Motor neuron (in vitro differentiated cells): ENCODE measurements at places on chromosomes 11 and 22. TPM values are rescaled to one million over a fixed set of nuclear protein-coding genes. Genes with fewer than 3 reads are reported as not detected.
A peak's percentile ranks its signal among the peaks of the same experiment; 100 is the strongest.

GRCh38 chr22:19663286-19663815, 51.0 kb upstream of the SEPTIN5 start:
- ATAC-seq = peak; percentile 61

- ATAC-seq = no peak
Measured at GRCh38 chr11:8732748-8733241, 50.2 kb downstream of the RPL27A start.

DNA sequence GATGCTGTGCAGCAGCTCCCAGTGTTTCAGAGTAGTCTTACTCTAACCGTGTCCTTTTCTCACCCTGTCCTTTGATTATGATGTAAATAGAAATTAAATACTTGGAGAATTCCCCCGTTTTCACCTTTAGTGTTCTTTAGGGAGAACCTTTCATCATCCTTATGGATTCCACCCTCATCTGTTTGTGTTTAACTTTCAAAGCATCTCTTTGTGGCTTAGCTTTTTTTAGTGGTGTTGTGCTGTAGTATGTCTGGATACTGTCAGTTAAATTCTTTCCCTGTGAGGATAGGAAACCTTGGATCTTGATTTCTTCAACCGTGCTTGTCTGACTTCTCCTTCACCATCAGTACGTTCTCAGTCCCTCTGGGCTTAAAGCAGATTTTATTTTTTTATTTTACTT, 48.5 kb downstream of the PPP6R3 start:
- no peak for ATAC-seq

GRCh38 chr11:115764176-115764575, 260.0 kb upstream of the CADM1 start:
- no peak for ATAC-seq

DNA sequence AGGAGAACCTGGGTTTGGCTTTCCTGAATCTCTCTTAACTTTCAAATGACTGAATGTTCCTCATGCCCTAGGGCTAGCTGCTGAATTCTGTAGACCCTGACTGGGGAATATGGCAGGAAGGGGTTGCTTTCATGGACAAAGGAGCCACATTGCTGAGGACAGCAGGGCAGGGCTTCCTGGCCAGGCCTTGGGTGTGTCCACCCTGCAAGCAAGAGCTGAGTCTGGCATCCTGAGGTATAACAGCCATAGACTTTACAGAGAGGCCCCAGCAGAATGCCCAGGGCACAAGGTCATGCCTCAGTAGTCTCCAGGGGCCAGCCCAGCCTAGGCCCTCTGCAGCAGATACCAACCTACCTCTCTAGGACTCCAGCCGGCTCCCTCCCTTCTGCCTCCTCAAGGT, 102.2 kb upstream of the RAG2 start:
- ATAC-seq = no peak

DNA sequence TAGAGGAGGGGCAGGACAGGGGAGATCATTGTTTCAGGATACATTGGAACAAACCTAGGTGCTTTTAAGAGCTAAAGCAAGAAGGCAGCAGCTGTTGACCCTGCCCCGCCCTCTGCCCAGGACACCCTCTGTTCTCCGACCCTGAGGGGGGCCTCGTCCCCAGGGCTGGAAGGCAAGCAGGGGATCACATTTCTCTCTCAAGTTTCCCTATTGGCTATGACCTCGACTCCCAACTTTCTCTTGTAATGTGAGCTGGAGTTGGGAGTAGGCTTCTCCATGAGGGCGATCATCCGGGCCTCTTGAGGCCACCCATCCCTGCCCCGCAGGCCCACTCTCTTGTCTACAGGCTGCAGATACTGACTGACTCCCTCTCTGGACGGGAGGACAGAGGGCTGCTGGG, 37.7 kb downstream of the DSCAML1 start:
- ATAC-seq = no peak

GRCh38 chr22:50581950-50582492, 628 bp downstream of the CHKB start:
- ATAC-seq = peak; percentile 15

DNA sequence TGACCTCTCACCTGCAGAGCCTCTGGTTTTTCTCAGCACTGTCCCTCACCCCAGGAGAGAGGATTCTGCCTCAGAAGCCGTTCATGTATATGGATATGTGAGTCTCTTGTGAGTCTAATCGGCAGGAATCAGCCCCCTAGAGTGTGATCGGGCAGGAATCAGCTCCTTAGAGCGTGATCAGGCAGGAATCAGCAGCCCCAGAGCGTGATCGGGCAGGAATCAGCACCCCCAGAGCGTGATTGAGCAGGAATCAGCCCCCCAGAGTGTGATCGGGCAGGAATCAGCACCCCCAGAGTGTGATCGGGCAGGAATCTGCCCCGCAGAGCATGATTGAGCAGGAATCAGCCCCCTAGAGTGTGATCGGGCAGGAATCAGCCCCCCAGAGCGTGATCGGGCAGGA, 80.0 kb upstream of the EIF3D start:
- no peak for ATAC-seq

GRCh38 chr11:71454470-71455113, 1.6 kb downstream of the NADSYN1 start:
- no peak for ATAC-seq

GRCh38 chr11:125559888-125560287, 9.4 kb upstream of the EI24 start:
- no peak for ATAC-seq

DNA sequence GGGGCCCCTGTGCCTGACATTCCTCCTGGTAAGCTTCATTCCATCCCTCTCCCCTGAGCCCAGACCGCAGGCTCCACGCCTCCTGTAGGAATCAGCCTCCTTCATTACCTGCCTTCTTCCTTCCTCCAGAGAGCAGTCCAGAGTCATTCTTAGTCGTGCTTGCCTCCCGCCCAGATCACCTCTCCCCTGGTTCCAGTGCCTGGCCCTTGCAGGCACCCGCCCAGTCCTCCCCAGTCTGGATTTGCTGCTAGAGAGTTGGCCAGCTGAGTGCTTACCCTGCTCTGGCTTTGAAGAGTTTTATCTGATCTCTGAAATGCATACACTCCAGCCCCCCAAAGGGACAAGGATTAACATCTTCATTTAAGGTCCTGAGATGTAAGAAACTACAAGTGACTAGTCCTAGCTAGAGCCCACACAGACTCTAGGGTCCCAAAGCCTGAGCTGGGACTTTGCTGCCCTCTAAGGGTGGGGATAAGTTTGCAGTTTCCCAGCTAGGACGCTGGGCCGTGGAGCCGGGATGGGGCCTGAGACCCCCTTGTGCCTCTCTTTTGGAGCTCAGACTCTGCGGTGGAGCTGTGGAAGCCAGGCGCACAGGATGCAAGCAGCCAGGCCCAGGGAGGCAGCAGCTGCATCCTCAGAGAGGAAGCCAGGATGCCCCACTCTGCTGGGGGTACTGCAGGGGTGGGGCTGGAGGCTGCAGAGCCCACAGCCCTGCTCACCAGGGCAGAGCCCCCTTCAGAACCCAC, 1.6 kb downstream of the NR1H3 start:
- peak; percentile 57 for ATAC-seq

- ATAC-seq = no peak
Measured at GRCh38 chr11:44138980-44139379, 43.5 kb downstream of the EXT2 start.

DNA sequence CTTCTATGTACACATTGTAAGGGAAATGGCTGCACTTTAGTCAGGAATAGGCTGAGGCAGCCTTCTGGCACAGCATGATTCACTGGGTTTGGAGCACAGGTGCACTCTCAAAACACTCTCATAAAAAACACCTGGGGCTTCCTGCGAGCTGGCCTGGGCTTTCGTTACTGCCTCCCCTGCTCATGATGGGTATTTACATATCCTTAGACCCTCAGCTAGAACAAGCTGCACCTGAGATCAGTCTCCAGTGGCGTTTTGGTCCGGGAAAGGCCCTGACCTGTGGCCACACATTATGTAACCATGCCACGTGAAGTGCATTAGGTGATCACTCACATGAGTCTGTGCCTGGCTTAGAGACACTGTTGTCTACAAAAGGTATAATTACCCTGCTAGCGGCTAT, 321.7 kb downstream of the TMEM135 start:
- no peak for ATAC-seq

DNA sequence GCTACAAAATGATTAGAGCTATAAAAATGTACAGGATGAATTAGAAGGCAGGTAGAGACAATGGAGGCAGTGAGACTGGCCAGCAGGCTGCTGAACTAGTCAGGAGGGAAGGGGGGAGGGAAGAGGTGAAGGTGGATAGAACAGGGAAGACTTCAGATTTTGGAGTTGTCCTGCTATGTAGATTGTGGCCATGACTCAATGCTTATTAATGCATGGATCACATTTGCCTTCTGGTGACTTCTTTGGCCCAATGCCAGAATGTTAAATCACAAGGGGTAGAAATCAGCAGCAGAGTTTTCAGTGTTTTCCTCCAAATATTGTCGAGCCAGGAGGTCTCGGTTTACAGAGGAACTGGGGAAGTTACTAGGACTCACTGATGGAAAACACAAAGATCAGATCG, 346.6 kb downstream of the AASDHPPT start:
- ATAC-seq = peak; percentile 64

DNA sequence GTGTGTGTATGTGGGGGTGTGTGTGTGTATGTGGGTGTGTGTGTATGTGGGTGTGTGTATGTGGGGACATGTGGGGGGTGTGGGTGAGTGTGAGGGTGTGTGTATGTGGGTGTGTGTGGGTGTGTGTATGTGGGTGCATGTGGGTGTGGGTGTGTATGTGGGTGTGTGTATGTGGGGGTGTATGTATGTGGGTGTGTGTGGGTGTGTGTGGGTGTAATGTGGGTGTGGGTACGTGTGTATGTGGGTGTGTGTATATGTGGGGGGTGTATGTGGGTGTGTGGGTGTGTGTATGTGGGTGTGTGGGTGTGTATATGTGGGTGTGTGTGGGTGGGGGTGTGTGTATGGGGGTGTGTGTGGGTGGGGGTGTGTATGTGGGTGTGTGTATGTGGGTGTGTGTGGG, 106.7 kb downstream of the SPATA19 start:
- ATAC-seq = no peak

- no peak for ATAC-seq
Measured at GRCh38 chr11:57903011-57903410, 120.7 kb upstream of the OR9Q1 start.

DNA sequence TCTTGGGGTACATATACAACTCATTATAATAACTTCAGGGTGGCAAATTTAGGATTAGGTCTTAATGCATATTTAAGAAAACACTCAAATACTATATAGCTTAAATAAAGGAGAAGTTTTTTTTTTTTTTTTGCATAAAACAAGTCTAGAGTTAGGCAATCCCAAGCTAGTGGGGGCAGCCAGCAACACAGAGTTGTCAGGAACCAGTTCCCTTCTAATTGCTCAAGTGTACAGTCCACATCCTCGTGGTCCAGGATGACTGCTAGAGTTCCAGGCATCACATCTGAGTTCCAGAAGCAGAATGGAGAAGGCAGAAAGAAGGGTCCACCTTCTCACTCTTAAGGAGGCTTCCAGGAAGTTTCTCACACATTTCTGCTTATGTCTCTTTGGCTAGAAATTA, 261.9 kb upstream of the PLET1 start:
- no peak for ATAC-seq

DNA sequence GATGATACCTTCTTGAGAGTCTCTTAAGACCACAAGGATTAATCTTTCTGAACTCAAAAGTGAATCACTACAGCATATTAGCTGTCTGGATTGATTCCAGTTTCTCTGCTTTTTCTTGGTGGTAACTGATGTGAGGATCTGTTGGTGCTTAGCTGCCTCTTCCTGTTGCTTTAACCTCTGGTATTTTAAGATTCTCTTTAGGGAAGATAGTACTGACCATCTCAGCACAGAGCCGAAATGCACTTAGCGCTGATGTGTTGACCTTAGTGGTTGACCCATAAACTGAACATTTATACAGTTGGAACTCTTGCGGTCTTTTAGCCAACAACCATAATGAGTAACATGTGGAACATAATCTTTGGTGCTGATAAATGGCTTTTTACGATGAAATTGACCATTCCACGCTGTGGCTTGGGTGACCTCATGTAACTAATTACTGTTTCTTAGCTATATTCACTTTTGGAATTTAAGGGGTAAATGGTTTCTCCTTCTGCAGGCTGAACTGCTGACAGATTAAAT, 33.7 kb downstream of the APLP2 start:
- ATAC-seq = peak; percentile 44

GRCh38 chr11:129589190-129589860, 213.7 kb downstream of the BARX2 start:
- ATAC-seq = no peak

DNA sequence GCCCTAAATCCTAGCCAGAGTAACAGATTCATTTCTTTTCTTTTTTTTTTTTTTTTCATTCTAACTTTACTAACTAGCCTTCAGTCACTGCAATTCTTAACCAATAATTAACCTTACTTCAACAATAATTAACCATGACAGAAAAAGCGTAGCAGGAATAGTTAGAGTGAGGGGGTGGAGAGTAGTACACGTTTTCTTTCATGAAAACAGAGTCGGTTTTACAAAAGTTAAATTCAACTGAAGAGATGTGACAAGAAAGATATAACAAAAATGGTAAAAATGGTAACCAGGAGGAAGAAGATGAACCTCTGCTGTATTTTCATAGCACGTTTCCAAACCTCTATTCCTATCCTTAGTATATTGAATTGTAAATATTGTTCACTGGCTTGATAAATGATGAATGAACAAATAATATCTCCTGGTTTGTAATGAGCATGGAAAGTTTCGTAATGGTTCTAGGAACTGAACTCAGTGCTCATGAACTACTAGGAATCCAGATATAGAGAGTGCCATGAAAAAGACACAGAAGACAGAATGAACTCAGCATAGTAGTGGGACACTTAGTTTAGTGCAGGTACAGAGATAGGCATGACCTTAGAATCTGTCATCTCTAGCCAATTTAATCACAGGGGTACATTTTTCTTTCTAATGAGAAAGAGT, 116.5 kb upstream of the ANO5 start:
- no peak for ATAC-seq

- no peak for ATAC-seq
Measured at GRCh38 chr11:63670096-63670432, 1.1 kb downstream of the ATL3 start.

Gene CYTH4
- total RNA-seq = 0.69 TPM in 1 of 2 replicates, not detected in the other

Gene SRSF8
- 36.5 and 38.1 TPM in 2 replicates for total RNA-seq

Gene SELENOH
- total RNA-seq = 122 and 132 TPM in 2 replicates

Gene TEX12
- 0.75 and 1.1 TPM in 2 replicates for total RNA-seq

Gene HIC2
- total RNA-seq = 6.9 and 8.2 TPM in 2 replicates

Gene ASCL3
- total RNA-seq = not detected in 2 replicates

Gene TYR
- total RNA-seq = 0.14 TPM in 1 of 2 replicates, not detected in the other

Gene C11orf21
- total RNA-seq = 1.5 and 1.8 TPM in 2 replicates

Gene NAP1L4
- 111 and 115 TPM in 2 replicates for total RNA-seq

Gene TRIM44
- 23.7 and 24.2 TPM in 2 replicates for total RNA-seq

Gene ABCG4
- total RNA-seq = 0.32 and 0.41 TPM in 2 replicates

Gene GUCY1A2
- total RNA-seq = 6.1 and 8.0 TPM in 2 replicates

Gene OR5T1
- total RNA-seq = not detected in 2 replicates

Gene MPZL2
- 6.8 and 10.9 TPM in 2 replicates for total RNA-seq
